ENCODE measurements at places on chromosomes 5 and 9. TPM values are rescaled to one million over a fixed set of nuclear protein-coding genes. Genes with fewer than 3 reads are reported as not detected.

GRCh38 chr5:125117566-125117965, 371.1 kb upstream of the ZNF608 start:
- H3K4me1 ChIP-seq = no peaks in the 10 kb centered on the region
- no peak overlapping the region for H3K27ac ChIP-seq
- H3K36me3 ChIP-seq = no peaks in the 10 kb centered on the region
- no peaks in the 10 kb centered on the region for H3K27me3 ChIP-seq
- no peak for DNase-seq

DNA sequence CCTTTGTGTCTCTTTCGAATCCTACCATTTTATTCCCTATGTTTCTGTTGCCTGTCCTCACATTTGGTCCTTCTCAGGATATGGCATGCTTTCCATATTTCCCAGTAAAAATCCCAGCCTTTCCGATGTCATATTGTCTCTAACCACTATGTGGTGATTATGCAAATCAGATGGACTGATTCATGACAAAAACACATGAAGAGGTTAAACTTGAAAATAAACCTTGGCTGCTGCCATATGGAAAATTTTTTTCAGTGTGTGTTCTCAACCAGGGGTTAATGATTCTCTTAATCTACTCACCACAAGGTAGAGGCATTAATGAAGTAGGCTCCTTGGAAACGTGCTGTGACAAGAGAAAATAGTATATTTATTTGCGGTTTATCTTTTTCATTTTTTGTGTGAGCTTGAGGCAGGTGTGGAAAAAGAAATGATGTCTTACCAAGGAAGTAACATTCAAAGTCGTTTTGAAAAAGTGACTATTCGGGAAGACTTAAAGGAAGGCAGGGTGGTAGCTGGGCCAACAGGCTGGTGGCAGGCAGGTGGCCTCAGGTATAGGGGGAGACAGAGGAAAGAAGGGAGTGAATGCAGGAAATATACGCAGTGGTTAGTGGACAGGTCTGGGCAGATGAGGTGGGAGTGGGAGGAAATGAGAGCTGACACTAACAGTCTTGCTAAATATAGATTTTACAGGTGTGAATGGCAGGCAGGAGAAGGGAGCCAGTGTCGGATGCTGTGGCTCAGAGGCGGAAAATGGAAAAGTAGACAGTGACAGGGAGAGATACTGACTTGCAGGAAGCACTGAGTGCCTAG, 46.2 kb downstream of the DMRT2 start:
- H3K4me1 ChIP-seq = no peaks in the 10 kb centered on the region
- no peak overlapping the region for H3K27ac ChIP-seq
- DNase-seq = no peak
- no peaks in the 10 kb centered on the region for H3K27me3 ChIP-seq
- H3K36me3 ChIP-seq = no peaks in the 10 kb centered on the region

- no peaks in the 10 kb centered on the region for H3K4me1 ChIP-seq
- H3K27ac ChIP-seq = no peak overlapping the region
- DNase-seq = no peak
- H3K4me3 ChIP-seq = no peak overlapping the region
- no peaks in the 10 kb centered on the region for H3K36me3 ChIP-seq
Observed at GRCh38 chr9:111502506-111502905, 18.3 kb upstream of the ECPAS start.

DNA sequence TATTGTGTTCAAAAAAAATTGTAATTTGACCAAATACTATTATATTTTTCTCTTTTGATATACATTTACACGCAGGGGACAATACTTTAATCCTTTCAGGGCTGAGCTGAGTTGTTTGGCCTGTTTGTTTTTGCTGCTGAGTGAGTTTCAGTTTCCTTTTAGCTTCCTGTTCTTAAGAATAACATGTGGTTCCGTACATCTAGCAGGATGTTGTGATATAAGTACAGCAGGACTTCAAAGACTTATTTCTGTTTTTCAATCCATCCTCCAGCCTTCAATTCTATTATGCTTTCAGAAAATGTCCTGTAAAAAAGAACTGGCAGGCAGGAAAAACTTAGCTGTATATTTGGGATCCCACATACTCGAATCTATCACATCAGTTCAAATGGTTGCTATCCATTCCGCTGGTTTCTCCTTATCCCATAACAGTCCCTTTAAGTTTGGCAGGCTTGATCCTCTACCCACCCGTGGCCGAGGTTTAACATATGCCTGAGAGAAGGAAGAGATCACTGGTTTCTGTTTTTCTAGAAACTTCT, 1037.3 kb upstream of the ACO1 start:
- no peaks in the 10 kb centered on the region for H3K27me3 ChIP-seq
- H3K36me3 ChIP-seq = no peaks in the 10 kb centered on the region
- H3K4me3 ChIP-seq = no peak overlapping the region
- peaks cover 21% of the 10 kb centered on the region for H3K4me1 ChIP-seq
- H3K27ac ChIP-seq = peak overlapping the region; percentile 73
- peak; percentile 83 for DNase-seq

- H3K4me3 ChIP-seq = no peak overlapping the region
- no peaks in the 10 kb centered on the region for H3K36me3 ChIP-seq
- no peak overlapping the region for H3K27ac ChIP-seq
- no peaks in the 10 kb centered on the region for H3K4me1 ChIP-seq
- no peaks in the 10 kb centered on the region for H3K27me3 ChIP-seq
- no peak for DNase-seq
Observed at GRCh38 chr5:76393035-76393680, 9.9 kb upstream of the IQGAP2 start.

- H3K27me3 ChIP-seq = no peaks in the 10 kb centered on the region
- H3K27ac ChIP-seq = no peak overlapping the region
- no peaks in the 10 kb centered on the region for H3K36me3 ChIP-seq
- H3K4me1 ChIP-seq = no peaks in the 10 kb centered on the region
- no peak overlapping the region for H3K4me3 ChIP-seq
Observed at GRCh38 chr5:54103871-54104270, 206.5 kb downstream of the ARL15 start.

DNA sequence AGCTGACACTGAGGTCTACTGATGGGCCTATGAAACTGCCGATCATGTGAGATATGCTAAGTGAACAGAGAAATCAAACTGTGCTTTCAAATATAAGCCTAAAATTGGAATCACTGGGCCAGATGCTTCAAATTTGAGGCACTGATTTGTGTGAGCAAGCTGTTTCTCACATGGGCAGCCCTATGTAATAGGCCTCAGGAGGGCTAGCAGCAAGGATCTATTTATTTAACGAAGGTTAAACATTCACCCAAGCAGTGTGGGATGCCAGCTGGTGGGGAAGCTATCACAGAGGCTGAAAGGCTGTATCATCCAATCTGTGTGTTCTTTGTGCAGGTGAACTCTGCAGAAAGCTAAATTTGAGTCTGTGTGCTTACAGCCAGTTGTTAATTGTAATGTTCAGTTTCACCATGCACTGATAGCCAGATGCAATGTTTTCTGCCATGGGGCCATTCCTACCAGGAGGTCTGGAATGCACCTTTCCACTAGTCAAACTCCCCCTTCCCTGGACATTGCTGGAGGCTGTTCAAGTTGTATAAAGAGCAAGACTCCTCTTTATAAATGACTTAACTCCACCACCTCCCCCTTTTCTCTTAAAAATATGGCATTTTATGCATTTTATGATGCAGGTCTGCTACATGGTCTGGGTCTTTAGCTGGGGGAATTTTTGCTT, 228.9 kb downstream of the SH3GL2 start:
- no peak overlapping the region for H3K27ac ChIP-seq
- peaks cover 10% of the 10 kb centered on the region for H3K27me3 ChIP-seq
- no peaks in the 10 kb centered on the region for H3K36me3 ChIP-seq
- DNase-seq = no peak
- H3K4me3 ChIP-seq = no peak overlapping the region

DNA sequence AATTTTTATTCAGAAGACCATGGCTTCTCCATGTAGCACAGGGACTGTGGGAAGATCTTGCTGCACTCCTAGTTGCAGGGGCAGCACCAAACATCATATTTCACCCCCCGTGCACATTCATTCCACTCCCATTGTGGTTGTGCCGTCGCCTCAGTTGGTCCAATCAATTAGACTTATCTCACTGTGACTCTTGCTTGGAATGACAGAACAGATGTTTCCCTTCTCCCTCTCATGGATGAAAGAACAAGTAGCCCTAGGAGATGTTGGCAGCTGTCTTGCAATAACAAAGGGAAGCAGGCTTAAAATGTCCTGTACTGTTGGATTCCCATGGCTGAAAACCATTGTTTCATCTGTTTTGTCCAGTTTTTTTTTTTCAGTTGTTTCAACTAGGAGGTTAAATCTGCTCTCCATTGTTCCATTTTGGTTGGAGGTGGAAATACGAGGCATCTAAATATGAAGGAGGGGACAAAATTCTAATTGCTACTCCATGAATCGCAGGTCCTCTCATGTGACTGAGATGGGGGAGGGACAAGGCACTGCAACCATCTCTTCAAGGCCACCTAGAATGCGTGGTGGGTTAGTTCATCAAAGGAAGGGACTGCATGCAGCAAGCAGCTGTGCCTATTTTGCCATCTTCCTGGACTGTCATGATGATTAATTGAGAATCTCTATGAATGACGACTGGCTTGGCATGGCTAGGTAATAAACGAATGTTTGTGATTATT, 214.4 kb downstream of the NSG2 start:
- DNase-seq = no peak
- H3K4me3 ChIP-seq = no peak overlapping the region
- no peaks in the 10 kb centered on the region for H3K36me3 ChIP-seq
- H3K27me3 ChIP-seq = no peaks in the 10 kb centered on the region

- H3K36me3 ChIP-seq = no peaks in the 10 kb centered on the region
- no peak overlapping the region for H3K4me3 ChIP-seq
- H3K4me1 ChIP-seq = peaks cover 12% of the 10 kb centered on the region
- peak; percentile 93 for DNase-seq
Observed at GRCh38 chr5:90909101-90909503, 350.5 kb downstream of the ADGRV1 start.

DNA sequence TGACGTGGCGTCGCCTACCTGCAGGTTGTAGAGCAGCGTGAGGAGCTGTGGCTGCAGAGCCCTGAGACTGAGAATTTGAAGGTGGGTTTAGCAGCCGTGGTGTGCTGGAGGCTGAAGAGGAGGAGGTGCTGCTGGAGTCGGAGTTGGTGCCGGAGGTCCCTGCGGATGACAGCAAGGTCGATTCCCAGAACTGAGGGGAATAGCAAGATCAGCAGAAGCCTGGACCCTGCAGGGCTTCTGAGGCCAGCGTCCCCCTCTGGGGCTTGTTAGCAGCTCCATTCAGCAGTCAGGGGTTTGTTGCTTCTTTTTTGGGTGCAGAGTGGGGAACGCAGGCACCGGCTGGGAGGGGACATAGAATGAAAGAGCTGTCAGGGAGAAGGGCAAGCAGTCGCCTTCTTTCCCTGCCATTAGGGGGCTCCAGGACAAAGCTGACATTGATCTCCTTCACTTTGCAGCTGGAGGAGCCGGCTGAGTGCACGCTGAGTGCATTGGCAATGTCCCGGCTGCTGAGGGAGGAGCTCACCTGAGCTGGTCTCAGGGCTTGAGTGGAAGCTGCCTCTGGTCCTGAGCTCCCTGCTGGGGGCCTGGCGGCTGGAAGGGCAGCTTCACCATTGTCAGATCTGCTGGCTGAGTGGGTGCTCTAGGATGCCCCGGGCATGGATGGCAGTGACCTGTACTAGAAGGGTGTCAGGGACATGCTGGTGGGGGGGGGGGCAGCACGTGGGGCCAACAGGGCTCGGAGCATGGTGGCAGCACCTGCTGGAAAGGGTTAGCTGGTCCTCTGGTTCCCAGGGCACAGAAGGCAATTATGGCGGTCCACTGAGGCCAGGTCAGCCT, 20.8 kb downstream of the OBP2B start:
- no peak for DNase-seq
- H3K4me1 ChIP-seq = no peaks in the 10 kb centered on the region
- H3K4me3 ChIP-seq = no peak overlapping the region
- H3K27ac ChIP-seq = no peak overlapping the region
- H3K27me3 ChIP-seq = peaks cover 5% of the 10 kb centered on the region

DNA sequence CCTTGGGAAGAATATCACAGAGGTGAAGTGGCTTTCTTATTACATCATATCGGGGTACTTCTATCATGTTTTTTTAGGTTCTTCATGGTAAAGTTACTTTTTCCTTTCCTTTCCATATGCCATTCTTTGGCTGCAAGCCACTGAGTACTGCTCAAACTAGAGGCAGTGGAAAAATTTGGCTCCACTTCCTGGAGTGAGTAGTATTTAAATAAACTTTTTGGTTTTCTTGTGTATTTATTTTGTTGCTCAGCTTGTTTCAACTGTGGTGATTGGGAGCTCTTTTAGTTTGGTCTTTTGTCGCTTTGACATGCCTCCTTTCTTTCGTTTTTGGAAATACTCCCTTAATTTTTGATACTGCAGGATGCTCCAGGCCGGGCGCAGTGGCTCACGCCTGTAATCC, 69.8 kb downstream of the WDR70 start:
- H3K27ac ChIP-seq = no peak overlapping the region
- no peak for DNase-seq
- no peak overlapping the region for H3K4me3 ChIP-seq
- H3K4me1 ChIP-seq = no peaks in the 10 kb centered on the region
- no peaks in the 10 kb centered on the region for H3K36me3 ChIP-seq

- H3K36me3 ChIP-seq = no peaks in the 10 kb centered on the region
- H3K4me3 ChIP-seq = no peak overlapping the region
- H3K27me3 ChIP-seq = no peaks in the 10 kb centered on the region
- peaks cover 77% of the 10 kb centered on the region for H3K4me1 ChIP-seq
- DNase-seq = peak; percentile 38
Observed at GRCh38 chr5:14185326-14186058, 42.4 kb downstream of the TRIO start.

GRCh38 chr5:152332716-152333460, 72.2 kb downstream of the NMUR2 start:
- no peak overlapping the region for H3K4me3 ChIP-seq
- H3K4me1 ChIP-seq = no peaks in the 10 kb centered on the region
- DNase-seq = no peak
- no peaks in the 10 kb centered on the region for H3K36me3 ChIP-seq
- H3K27ac ChIP-seq = no peak overlapping the region

GRCh38 chr5:149004559-149004958, 58.3 kb downstream of the SH3TC2 start:
- H3K4me3 ChIP-seq = no peak overlapping the region
- no peaks in the 10 kb centered on the region for H3K36me3 ChIP-seq
- no peaks in the 10 kb centered on the region for H3K27me3 ChIP-seq
- peaks cover 7% of the 10 kb centered on the region for H3K4me1 ChIP-seq

- no peak overlapping the region for H3K27ac ChIP-seq
- no peak overlapping the region for H3K4me3 ChIP-seq
- no peak for DNase-seq
- no peaks in the 10 kb centered on the region for H3K36me3 ChIP-seq
- H3K4me1 ChIP-seq = no peaks in the 10 kb centered on the region
Observed at GRCh38 chr5:172305380-172305779, 21.8 kb upstream of the UBTD2 start.

MAP1B gene
- 263 TPM for total RNA-seq

BNIP1 gene
- 15.7 TPM for total RNA-seq

AMACR gene
- total RNA-seq = 8.7 TPM

PCDHGB7 gene
- 12.6 TPM for total RNA-seq

TXN gene
- 280 TPM for total RNA-seq

GFI1B gene
- not detected for total RNA-seq

GDNF gene
- total RNA-seq = not detected

SLC2A8 gene
- 19.3 TPM for total RNA-seq

OTULIN gene
- 34.7 TPM for total RNA-seq

ESM1 gene
- 577 TPM for total RNA-seq

CARD9 gene
- 0.71 TPM for total RNA-seq

PCDHA1 gene
- not detected for total RNA-seq

TUSC1 gene
- 12.1 TPM for total RNA-seq

C5orf58 gene
- not detected for total RNA-seq

FAM13B gene
- total RNA-seq = 25.4 TPM

NR4A3 gene
- 0.22 TPM for total RNA-seq

PCDHGA4 gene
- total RNA-seq = 3.0 TPM
